Vagina (tissue), 2 donors: ENCODE measurements at places on chromosomes 12 and 14. TPM values are rescaled to one million over a fixed set of nuclear protein-coding genes. Genes with fewer than 3 reads are reported as not detected.

The RNF212B gene
- not detected for total RNA-seq

The KLRG1 gene
- total RNA-seq, result 3.7 TPM

The WSCD2 gene
- total RNA-seq, result 4.2 TPM

The PTPRO gene
- 0.49 TPM for total RNA-seq

The RASSF9 gene
- total RNA-seq, result 1.7 TPM

The ADCY4 gene
- 32.7 TPM for total RNA-seq

The SLC4A8 gene
- 0.74 TPM for total RNA-seq

The CLEC9A gene
- total RNA-seq, result not detected

The RDH5 gene
- 10.6 TPM for total RNA-seq
